GM06990 (cell line): ENCODE measurements at places on chromosomes 1 and 21.
A peak's percentile ranks its signal among the peaks of the same experiment; 100 is the strongest.

DNA sequence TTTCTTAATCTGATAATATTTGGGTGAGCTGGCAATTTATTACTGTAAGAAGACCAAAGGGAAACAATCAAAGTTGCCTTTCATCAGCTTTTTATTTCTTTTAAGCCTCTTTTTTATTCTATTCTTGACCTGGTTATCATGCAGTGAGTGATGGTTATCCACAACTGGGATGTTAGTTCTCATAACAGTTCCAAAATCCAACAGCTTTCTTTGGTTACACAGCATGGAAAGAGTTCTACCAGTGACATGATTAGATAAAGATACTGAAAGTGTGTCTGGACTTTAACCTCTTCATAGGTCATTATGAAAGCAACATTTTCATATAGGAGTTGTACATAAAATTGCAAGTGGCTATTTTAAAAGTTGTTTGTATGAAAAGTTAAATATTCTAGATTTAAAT, 163.0 kb downstream of the SYT2 start:
- no peak for DNase-seq

DNA sequence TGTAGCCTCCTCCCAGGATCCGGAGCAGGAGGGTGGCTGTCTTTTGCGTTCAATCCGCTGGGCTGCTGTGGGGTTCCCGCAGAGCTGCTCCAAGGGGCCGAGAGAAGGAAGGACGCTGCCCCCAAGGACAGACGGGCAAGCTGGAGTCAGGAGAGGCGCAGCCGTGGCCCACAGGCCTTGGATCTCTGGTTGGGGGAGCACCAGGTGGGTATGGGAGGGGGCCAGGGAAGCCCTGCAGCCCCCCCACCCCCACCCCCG, 15.9 kb upstream of the SKI start:
- no peak for DNase-seq

GRCh38 chr1:225471109-225471452, 43.2 kb upstream of the LBR start:
- DNase-seq, result no peak

- DNase-seq, result no peak
Measured at GRCh38 chr1:198424441-198424840, 116.0 kb downstream of the ATP6V1G3 start.

GRCh38 chr1:2986549-2987305, 34.5 kb upstream of the ACTRT2 start:
- no peak for DNase-seq

DNA sequence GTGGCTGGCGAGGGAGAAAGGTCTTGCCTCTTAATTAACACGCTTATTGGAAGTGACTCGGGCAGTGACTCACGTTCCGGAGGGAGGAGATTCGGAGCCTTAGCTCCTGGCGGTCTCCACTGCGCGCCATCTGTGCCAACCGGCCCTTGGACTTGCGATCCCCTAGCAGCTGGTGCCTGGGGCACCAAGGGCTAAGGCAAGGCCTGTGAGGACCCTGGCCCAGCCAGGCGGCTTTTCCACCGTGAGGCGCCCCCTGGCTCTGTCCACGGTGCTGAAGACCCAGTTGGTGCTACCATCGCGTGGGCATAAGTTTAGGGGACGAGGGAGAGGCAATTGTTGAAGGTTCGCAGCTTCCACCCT, 1.3 kb upstream of the SYT6 start:
- DNase-seq, result no peak

DNA sequence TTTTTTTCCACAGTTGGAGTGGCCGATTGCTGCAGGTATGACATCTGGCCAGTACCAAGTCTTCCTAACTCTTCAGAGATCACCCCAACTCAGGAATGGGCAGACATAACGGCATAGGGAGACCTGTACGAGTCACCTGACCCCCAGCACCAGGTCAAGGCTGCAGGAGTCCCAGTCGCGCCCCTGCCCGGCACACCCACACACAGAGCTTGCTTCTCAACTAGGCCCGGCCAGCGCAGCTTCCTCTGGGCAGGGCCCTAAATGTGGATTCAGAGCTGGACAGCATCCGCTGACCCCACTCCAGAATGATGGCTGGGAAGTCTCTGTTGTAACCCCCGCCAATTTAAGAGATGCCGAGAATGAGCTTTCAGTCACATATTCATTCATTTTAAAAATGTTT, 58.8 kb upstream of the CLDN14 start:
- no peak for DNase-seq

DNA sequence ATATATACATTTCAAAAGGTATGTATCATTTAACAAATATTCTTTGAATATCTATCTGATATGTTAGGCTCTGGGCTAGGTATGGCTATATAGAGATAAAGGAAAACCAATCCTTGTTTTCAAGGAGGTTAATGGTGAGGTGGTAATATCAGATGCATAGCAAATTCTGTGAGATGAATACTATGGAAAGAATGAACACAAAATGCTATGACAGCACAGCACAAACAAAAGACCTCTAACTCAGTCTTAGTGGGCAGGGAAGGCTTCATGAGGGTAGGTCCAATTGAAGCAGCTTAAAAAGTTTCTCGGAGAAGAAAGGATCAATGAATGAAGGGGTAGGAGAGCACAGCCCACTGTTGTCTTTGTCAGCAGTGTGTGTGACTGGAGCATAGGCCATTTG, 27.2 kb downstream of the FASLG start:
- no peak for DNase-seq

DNA sequence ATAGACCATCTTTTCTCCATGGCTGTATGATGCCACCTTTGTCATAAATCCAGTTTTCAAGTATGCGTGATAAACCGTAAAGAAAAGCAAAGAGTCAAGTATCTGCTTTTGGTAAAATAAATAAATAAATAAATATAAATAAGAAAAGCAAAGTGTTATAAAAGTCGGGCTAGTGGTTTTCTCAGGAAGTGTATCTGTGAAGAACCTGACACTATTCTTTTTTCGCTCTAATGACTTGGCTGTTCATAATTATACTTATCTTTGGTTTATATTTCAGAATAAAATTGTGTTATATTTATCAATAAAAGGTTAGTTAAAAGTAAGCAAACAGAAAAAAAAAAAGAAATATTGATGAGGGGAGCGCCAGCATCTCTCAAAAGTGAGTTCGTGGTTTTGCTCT, 594 bp upstream of the EXO5 start:
- DNase-seq, result no peak

DNA sequence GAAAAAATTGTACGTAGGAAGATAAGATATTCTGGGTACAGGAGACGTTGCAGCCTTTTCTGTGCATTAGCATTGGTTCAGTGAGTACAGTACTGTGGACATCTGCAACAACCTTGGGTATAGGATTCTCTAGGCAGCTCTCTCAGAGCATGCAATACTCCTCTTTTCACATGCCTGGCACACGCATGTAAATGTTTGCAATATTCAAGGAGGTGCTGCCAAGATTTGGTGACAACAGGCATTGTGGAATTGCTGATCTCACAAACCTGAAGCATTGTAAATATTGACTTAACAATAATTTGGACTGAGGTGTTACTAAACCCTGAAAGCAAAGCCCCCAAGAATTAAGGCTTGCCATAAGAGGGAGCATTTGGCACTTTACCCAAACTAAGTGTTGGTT, 126.8 kb downstream of the GRIK1 start:
- DNase-seq, result no peak

GRCh38 chr1:182210417-182210816, 148.9 kb upstream of the ZNF648 start:
- no peak for DNase-seq

DNA sequence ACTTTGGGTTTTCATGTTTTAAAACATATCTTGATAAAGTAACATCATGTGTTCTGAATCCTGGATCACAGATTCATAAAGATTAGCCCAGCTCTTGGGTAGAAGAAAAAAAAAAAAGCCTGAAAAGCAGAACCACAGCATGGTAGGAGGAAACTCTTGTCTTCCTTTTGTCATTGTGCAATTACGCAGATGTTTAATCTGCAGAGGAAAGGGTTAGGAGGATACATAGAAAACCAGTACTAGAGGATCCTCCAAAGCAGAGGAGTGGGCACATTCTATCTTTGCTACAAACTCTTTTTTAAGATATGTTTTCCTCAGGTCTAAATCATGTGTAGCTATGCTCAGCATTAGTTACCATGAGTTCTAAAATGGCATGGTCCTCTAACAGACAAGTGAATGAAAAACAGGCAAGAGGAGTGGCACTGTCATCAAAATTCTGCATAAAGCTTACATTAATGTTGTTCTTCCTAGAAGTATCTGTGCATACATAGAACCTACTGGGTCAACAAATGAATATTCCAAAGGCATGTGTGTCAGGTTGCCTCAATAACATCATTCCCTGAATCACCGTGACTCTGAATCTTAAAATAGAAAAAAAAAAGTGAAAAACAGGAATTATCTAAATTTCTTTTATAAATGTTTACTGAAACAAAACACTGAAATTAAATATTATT, 107.0 kb downstream of the NME7 start:
- no peak for DNase-seq

DNA sequence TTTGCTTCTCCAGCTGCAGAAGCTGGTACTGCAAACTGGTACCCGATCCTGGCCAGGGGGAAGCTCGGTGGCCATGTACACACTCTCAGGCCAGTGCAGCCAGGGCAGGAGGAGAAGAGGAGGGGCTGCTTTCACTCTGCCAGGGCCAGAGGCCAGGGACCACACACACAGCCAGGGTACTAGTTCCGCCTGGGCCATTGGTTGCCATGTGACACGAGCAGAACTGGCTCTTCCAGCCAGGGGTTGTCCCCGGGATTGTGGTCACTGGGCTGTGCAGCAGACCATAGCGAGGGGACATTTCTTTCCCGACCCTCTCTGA, 3.7 kb upstream of the SHISAL2A start:
- no peak for DNase-seq

GRCh38 chr1:40385437-40386358, 12.2 kb downstream of the SMAP2 start:
- DNase-seq, result peak; percentile 83

GRCh38 chr1:32749332-32749731, 46.8 kb upstream of the SYNC start:
- no peak for DNase-seq

DNA sequence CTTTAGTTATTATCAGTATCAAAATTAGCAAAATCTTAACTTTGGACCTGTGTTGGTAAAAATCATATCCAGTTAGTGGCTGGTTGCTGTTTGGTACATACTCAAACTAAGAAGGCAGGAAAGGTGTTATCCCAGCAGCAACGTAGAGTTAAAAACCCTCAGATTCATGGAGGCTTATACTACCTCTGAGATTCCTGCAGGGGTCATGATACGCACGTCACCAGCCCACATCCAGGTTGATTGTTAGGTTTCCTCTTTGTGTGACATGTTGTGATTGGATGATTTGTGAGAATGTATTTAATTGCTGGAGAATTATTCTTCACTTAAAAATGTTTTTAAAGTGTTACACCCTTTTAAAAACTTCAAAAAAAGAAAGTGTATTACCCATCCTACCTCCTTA, 423.3 kb upstream of the ADGRL2 start:
- DNase-seq, result no peak

- DNase-seq, result no peak
Measured at GRCh38 chr1:151255381-151255780, 847 bp downstream of the PSMD4 start.

DNA sequence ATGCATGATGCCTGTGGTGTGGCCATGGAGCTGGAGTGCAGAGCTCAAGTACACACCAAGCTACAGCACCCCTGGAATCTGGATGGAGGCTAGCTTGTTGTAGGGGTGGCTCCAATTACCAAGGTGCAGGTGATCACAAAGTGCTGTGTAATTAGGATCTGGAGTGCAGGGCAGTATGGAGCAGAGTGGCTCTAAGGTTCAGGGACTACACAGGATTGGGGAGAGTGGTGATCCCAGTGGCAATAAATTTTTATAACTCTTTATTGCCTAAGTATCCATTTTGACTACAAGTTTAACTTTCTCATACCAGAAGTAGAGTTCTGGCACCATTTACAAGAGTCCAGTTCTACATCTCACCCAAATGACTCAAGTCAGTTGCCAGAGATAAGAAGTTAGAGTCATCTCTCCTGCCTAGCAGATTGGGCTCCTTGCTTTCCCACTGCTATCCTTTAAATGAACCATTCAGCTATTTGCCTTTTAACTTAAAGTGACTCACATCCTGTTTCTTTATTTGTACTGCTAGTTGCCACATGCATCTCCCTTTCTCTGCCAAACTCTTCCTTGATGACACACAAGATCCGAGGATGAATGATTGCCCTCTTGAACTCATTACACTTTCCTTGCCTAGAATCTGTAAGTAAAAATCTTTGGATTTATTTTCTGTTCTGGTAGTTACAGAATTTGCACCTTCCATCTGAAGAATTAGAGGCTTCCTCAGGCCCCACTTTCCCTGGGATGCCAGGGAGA, 427.2 kb downstream of the KCNT2 start:
- no peak for DNase-seq

GRCh38 chr21:26227130-26227529, 56.6 kb upstream of the APP start:
- DNase-seq, result no peak

DNA sequence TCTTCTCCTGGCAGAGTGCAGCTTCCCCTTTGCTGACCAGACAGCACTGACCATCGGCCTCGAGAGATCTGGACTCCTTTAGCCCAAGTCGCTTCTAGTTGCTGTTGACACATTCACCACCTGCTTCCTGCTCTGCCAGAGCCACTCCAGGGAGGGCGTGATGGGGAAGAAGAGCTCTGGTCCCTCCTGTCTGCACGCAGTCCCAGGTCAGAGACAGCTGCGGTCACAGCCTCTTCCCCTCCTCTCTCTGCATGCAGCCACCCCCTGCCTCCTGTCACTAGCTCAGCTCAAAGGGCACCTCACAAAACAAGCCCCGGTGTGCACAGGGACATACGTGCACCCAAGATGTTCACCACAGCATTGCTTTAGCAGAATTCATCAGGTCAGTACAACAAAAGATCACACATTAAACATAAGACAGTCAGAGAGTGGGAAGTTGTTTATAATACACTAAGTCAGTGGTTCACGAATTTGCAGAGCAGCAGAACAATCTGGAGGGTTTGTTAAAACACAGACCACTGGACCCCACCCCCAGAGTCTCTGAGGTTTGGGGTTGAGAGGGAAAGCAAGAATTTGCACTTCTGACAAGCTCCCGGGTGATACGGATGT, 132.9 kb downstream of the SYF2 start:
- peak; percentile 52 for DNase-seq

DNA sequence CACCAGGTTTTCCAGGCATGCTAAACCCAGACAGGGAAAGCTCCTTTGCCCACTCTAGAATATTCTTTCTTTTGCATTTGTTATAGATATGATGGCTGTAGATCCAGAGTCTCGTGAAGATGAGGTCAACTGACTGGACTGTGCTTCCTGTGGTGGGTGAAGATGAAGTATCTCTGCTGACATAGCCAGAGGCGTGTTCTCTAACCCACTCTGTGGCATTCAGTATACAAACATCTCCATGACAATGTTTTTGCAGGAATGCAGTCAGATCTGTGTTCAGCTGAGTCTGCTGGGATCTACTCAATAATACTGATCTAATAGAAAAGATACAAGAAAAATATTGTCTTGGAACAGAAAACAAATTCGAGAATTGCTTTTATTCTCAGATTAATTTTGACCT, 11.3 kb downstream of the RWDD2B start:
- DNase-seq, result no peak
